ENCODE measurements at places on chromosomes 2 and 18.

- no peak for DNase-seq
These were observed 304.6 kb upstream of the CXCR4 start for GRCh38 chr2:136422512-136422911.

DNA sequence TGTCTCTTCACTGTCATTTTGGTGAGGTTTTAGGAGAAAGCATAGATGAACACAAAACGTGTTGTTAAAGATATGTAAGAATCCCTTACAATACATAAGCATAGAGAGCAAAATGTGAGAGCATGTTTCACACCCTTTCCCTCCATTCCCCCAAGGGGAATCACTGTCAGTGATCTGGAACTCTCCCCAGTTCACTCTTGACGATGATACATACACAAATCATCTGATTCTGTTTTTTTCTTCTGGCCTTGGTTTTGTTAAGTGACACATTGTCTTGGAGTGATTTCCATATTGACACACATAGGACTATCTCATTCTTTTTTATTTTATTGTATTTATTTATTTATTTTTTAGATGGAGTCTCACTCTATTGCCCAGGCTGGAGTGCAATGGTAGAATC lies 53.7 kb upstream of the TANC1 start:
- DNase-seq = no peak

DNA sequence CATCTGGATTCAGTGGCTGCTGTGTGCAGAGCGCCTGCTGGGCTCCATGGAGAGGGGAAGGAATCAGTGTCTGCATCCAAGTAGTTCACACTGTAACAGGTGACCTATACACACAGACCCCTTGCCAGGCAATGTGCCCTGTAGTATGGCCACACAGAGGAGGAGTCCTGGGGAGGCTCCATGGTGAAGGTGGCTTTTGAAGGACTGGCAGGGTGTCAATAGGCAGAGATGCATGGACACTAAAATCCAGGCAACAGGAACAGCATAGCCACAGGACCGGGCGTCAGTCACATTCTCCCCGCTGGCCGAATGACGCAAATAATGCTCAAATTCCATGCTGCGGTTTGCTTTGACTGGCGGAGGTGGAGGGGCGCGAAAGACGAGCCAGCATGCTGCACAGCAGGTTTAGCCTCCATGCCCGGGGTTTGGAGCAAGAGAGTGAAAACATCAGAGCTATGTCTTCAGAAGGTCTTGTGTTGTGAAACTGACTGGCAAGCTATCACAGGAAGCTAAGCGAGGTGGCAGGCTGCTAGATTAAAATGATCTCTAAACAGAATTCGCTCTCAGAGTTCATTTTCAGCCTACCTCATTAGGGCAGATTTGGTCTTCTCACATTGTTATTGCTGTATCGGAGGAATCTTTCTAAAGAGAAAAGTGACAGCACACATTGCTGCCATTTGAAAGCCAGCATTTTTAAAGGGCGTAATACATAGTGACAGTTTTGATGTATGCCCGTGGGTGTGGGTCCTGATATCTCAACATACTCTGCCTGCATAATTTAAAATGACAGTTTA lies 1.2 kb upstream of the CHMP1B start:
- no peak for DNase-seq

GRCh38 chr2:168293766-168294165 lies 46.4 kb upstream of the STK39 start:
- DNase-seq = no peak

- DNase-seq = no peak
These were observed 413.0 kb downstream of the PTPRM start for GRCh38 chr18:7980136-7980535.

DNA sequence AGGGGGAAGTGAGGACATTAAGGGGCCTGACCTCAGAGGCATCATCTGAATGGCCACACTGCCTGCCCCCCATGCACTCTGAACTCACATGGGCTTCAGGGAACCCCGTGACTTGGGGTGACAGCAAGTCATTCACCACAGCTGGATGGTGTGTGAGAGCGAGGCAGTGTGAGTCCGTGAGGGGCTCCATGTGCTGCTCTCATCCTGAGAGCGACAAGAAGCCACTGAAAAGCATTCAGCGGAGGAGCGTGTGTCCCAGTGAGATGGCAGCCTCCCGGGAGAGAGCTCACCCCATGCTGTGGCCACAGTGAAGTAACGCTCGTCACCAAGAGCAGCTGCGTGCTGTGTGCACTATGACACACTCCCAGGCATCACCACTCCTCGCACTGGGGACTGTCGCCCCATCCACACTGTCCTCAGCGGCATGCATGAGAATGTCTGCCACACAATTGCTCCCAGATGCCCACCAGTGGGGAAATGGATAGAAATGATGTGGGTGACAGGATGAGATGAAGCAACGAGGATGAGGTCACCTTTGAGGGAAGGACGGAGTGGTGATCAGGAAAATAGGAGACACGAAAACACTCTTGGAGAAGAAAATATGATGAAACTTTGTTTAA lies 213.0 kb upstream of the RAB6C start:
- DNase-seq = no peak

DNA sequence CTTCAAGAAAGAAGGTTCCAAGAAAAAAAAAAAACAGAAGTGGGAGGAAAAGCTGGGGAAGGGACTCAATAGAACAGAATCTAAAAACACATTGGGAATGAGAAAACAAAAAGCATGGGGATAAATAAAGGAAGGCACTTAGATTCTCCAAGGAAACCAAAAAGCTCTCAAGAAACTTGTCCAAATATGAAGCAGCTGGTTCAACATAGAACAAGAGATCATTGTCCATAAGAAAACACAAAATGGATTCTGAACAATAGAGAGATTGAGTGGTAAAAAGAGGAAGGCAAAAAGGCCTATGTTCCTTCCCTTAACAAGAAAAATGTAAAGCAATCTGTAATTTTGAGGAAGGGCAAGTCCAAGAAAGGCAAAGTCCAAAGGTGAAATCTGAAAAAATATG lies 32.9 kb upstream of the ALK start:
- DNase-seq = no peak

DNA sequence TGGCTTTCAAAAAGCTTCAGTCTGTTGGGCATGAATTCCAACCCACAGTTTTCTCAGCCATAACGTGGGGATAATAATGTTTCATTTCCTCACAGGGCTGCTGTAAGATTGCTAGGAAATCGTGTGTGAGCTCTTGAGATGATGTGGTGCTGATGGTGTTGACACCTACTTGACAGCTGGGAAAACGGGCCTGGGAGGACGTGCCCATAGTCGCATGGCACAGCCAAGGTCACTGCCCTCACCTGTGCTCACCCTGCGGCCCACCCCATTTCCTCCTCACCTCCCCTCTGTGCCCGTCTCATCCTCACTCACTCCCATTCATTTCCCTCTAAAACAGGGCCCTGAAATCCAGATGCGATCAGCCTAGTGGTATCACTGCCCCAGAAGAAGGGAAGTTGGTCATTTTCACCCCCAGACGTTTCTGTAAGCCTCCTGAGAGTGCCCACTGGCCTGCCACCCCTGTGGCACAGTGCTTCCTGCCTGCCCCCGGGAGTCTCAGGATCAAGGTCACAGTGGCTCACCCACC lies 33.0 kb downstream of the DPYSL5 start:
- no peak for DNase-seq

- no peak for DNase-seq
These were observed 17.3 kb upstream of the FEZ2 start for GRCh38 chr2:36615222-36615621.

GRCh38 chr2:234145511-234145910 lies 95.0 kb downstream of the SPP2 start:
- no peak for DNase-seq

DNA sequence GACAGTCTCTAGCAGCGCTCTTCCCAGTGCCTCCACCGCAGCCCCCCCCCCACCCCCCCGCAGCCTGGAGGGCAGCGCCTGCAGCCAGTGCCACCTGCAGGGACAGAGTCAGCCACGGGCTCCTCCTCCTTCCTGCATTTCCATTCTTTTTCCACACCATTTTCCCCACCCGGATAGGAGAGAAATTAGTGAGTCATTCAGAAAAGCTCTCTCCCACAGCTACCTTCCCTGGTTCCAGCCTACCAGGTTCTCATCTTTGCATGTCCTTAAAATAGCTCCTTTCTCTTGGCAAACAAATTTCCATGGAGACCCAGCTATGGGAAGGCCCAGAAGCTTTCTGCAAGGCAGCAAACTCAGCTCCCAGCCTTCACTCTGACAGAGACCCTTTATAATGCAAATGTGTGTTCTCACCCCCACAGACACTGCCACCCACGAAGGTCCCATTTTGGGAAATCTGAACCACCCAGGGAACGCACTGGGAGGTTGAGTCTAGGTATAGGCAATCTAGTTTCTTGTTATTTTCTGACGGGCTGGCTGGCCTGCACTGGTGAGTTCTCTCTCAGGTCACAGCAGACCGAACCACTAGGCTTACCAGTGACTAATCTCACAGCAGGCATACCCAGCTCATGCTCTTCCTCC lies 41.8 kb upstream of the ATG16L1 start:
- peak; percentile 28 for DNase-seq

GRCh38 chr18:31586616-31587015 lies 5.1 kb upstream of the TTR start:
- DNase-seq = no peak

DNA sequence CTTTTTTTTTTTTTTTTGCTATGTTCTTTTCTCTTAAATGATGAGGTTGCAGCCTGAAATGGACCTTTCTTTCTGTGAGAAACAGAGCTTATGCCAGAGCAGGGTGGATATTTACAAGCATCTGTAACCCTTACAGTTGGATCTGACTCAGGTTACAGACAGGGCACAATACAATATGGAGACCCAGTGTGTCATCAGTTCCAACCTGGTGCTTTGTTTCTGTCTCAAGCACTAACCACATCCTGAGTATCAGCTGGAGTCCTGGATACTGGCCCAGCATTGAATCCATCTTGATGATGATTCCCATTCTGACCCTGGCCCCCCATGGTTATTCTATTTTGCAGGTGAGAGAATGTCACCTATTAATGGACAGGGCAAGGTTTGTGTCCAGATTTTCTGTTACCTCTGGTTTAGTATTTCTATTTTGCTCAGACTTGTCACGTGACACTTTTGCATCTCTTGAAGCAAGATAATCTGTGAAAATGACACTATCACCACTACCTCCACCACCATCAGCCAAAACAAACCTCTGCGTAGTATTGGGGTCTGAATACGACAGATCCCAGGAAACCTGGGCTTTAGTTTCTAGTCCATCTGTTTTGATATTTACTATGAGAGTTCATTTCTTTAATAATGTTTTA lies 174.0 kb downstream of the CCDC85A start:
- DNase-seq = no peak

DNA sequence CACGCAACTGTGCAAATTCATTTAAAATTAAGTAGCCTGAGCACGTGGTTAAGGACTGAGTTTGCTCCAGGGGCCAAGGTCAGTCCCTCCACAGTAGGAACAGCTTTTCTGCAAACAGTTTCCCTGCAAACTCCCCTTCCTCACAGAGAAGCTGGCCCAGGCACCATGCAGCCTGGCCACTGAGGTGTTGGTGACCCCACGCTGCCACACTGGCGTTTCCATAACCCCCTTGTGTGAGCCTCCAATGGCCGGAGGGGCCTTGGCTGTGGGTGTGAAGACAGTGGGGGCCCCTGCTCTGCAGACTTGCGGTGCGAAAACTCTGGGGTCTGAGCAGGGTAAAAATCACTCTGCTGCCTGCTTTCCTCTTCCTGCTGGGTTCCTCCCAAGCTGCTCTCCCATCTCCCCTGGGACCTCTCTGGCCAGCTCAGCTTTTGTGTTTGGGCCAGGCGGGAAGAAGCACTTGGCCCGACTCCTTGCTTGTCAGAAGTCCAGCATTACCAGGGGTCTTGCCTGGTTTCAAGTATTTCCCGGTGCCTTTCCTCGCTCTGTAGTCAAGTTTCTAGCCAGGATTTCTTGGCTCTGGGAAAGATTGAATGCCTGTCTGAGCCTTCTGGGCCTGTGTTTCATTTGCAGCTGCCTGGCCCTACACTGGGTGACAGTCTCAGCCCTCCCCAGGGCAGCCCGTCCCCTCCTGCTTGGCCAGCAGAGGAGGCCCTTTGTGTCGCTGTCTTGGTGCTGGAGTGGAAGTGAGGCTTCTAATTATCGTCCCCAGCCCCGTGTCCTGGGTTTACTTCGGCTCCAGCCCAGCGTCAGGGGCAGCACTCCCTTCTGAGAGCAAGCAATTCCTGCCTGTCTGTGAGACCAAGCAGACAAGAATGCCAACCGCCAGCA lies 131.4 kb upstream of the SLC1A4 start:
- no peak for DNase-seq

GRCh38 chr2:99395589-99396130 lies 58.5 kb downstream of the EIF5B start:
- DNase-seq = no peak

- DNase-seq = no peak
These were observed 624 bp downstream of the METTL8 start for GRCh38 chr2:171432969-171433762.

DNA sequence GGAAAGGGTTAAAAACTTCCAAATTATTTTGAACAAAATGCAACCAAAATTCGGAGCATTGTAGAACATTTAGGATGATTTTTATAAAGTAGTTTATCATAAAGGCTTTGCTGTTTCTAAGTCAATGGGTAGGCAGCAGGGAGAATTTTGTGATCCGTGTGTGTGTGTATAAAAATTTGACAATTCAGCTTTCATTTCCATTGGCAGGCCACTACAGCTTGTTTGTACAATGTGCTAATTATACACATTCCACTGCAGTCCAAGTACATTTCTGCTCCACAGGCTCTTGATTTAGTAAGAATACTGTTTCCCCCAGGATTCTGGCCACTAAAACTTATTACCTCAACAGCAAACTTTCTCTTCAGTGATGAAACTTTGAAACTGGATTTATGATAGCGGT lies 71.8 kb upstream of the LTBP1 start:
- no peak for DNase-seq

DNA sequence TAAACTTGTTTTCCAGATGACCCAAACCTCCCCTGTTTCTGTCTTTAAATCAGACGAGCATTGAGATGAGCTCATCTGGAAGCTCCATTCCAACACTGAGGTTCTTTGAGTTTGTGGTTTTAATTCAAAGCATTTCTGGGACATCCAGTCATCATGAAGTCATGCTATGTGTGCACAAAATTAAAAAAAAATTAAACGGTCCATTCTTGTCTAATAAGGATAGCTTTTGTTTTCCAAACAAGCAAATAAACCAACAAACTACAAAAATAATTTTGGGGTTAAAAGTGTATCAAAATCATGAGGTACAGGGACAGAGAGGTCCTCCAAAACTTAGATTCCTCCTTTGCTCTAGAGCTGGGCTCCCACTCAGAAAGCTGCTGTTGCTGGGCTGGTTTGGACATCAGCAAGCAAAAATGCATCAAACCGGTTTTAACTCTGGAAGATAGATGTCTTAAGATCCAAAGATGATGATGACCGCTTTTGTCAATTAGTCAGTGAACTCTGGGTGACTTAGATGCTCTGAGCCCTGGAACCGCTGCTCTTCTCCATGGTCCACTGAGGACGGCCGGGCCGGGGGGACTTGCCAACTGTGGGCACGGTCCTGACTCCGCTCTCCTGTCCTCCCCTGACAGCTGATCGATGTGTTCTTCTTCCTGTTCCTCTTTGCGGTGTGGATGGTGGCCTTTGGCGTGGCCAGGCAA lies 65.4 kb downstream of the TRPM8 start:
- DNase-seq = no peak

DNA sequence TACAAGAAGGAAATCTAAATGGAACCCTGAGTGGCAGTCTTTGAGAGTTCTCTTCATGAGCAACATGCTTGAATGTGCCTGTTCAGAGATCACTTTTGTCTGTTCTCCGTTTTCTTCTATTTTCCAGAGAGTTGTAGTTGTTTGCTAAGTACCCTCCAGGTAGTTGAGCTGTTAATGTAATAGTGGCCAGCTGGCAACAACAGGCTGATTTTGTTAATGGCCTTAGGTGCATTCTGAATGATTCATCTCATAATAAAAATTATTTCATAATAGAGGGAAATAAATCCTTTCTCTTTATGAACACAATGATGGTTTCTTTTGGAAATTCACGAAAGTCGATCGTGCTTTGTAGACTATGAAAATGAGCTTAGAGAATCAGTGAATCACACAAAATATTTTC lies 136.8 kb downstream of the LRP1B start:
- DNase-seq = no peak

All from forelimb muscle (tissue), 1 donor.